ENCODE measurements at places on chromosomes 16 and 17.

DNA sequence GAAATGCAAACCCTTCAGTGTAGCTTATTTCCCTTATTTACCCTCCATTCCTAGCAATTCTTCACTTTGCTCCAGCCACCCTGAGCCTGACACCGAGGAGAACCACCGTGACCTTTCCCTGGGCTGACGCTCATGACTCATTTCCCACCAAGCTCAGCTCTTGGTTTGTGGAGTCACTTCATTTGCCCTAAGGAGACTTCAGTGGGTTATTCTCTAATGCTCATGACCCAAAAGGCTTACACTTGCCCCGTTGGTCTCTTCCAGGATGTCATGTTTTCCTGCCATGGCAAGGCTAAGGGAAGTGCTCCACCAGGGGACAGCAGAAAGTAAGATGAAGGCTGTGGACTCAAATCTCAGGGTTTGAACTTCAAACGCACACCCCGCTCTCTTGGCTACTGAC, 161.0 kb downstream of the CBLN1 start:
- DNase-seq = no peak

DNA sequence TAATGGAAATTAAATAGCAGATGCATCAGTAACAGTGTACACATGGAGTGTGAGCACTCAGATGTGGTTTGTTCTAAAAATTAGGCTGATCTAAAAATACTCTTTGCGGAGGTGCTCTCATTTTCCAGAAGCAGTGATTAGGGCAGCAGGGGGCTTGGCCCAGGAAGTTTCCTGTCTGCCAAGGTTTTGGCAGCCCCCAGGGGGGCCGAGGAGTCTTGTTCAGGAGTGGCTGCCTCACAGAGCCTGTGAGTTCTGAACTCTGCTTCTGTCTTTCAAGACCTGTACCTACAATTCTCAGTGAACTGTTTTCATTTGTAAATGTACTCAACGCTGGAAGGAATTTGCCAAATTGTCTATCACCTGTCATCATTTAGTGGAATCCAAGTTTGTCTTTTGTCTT, 388.4 kb upstream of the CDH11 start:
- no peak for DNase-seq

DNA sequence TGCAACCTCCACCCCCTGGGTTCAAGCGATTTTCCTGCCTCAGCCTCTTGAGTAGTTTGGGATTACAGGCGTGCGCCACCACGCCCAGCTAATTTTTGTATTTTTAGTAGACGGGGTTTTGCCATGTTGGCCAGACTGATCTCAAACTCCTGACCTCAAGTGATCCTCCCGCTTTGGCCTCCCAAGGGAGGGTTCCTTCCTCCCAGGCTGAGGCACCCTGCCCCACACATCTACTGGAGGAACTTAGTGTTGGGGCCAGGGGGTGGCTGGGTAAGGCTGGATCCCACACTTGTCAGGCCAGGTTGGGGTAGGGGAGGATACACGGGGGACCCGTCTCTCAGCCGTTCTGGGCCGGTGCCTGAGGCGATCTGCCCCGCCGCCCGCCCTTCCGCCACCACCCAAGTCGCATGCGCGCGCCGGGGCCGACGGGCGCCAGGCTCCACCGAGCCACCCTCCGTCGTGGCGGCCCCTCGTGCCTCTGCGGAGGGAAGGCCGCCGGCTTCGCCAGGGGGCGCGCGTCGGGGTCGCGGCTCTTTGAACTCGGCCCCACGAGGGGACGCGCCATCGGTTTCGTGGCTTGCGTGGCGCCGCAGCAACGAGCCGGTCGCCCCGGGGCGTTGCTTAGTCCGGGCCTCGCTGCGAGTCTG, 15.9 kb downstream of the GRB7 start:
- DNase-seq = no peak

- no peak for DNase-seq
Measured at GRCh38 chr17:83180264-83180995, 101.0 kb downstream of the METRNL start.

DNA sequence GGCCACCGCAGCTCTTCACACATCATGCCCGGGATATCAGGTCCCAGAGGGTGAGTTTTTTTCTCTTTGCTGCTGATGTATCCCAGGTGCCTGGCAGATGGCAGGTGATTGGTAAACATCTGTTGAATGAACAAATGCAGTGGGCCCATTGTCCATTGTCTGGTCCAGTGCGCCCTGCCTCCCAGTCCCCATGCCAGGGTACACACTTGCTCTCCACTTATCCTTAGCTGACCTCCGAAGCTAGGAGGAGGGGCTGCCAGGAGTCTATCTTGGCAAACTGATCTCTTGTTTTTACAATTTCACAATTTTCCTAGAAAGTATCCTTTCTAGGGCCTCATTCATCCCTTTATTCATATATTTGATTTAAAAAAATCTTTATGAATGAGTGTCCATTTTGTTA, 196.0 kb downstream of the RAB11FIP4 start:
- no peak for DNase-seq

DNA sequence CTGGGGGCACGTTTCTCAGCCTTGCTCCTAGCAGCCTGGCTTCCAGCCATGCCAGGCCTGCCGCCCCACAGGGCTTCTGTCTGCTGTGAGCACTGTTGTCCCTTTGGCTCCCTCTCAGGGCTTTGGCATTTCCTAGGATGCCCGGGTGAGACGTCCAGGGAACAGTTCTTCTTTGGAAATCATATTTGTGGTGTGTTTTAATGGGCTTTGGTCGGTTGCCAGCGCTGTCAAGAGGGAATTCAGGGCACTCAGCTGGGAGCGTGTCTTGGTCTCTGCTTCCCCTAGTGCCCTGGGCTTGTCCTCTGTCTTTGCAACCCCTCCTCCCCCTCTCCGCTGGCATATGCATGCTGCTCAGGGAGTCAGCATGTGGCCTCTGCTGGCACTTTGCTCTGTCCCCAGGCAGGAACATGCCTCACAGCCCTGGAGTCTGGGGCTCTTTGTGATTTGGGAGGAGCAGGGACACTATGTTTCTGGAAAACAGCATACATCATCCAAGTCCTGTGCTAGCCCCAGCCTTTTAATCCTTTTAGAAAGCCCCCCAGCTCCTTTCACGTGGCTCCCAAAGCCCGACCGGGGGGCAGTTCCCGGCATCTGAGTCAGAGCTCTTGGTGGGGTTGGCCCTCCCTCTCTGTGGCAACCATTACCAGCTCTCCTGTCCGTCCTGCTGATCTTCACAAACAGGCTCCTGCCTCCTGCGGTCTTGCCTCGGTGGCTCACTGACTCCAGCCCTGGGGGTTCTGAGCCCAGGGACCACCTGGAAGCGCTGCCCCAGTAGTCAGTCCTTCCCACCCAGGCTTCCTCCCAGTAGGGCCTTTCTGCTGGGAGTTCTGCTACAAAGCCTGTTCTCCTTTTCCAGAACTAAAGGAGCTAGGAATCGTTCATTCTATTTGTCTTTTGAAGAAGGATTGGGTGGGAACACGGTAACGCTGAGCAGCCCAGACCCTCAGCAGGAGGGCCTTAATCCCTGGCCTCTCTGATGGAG, 26.7 kb downstream of the SAP30BP start:
- no peak for DNase-seq

DNA sequence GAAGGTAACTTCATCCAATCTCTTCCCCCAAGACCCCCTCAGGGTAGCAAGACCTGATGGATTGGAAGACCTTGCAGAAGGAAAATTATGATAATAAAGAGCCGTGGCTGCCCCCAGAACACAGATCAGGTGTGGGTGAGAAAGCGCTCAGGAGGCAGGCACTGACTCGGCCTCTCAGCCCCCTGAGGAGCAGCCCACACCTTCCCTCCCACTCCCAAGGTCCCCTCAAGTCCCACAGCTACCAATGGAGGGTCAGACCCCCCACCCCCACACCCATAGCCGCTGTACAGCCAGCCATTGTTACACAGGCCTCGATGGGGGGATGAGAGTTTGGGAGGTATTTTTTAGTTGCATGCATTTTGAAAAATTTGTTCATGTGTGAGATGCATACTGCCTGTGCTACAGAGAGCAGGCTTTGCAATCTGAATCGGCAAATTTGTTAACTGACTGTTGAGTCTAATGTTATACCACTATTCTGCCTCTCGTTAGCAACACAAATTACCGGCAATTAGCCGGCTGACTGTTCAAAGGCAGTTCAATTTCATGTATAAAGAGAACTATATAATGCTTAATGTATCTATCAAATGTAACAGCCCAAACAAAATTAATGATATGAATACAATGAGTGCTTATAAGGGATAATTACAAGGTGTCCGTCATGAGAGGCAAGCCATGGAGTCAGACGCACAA, 211.7 kb downstream of the C16orf78 start:
- DNase-seq = no peak

GRCh38 chr17:19274893-19275292, 37.7 kb downstream of the EPN2 start:
- no peak for DNase-seq

- DNase-seq = no peak
Measured at GRCh38 chr16:4218202-4218601, 23.7 kb downstream of the SRL start.

DNA sequence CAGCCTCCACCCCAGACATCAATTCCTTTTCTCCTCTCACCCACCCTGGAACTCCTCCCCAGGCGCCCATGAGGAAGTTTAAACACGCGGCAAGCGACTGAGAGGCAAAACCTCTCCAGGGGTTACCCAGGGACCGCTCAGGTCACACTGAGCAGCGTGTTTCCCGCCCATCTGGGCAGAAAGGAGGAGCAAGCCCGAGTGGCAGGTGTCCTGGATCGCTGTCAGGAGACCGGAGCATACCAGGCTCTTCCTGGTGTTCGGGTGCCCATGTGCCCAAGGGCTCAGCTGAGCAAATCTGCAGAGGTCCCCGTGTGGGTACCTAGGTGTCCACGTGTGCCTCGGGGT, 491 bp downstream of the SLC25A19 start:
- DNase-seq = no peak

DNA sequence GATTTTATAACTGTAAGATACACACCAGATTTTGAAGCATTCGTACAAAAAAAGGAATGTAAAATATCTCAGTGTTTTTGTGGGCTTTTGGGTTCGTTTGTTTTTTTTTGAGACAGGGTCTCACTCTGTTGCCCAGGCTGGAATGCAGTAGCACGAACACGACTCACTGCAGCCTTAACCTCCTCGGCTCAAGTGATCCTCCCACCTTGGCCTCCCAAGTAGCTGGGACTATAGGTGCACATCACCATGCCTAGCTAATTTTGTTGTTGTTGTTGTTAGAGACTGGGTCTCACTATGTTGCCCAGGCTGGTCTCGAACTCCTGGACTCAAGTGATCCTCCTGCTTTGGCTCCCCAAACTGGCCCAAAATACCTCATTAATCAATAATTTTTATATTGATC, 15.9 kb downstream of the STAT5B start:
- DNase-seq = no peak

- no peak for DNase-seq
Measured at GRCh38 chr16:89827383-89828198, 684 bp upstream of the SPIRE2 start.

DNA sequence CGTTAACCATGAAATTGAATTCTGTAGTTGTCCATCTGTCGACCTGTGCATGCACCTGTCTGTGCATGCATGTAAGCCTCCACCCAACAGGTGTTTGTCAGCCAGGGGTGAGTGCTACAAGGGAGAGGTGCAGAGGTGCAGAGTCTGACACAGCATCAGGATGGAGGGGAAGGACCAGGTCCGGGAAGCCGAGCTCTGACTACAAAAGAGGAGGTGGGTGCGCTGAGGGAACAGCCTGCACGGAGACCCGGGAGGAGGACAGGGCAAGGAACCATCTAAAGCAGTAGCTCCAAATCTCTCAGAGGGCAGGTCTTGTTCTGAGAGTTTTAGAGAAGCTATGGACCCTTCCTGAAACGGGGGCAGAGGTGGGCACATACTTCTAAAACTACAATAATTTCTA, 54.1 kb downstream of the B9D1 start:
- no peak for DNase-seq
